ENCODE measurements at places on chromosomes 1 and 21.

DNA sequence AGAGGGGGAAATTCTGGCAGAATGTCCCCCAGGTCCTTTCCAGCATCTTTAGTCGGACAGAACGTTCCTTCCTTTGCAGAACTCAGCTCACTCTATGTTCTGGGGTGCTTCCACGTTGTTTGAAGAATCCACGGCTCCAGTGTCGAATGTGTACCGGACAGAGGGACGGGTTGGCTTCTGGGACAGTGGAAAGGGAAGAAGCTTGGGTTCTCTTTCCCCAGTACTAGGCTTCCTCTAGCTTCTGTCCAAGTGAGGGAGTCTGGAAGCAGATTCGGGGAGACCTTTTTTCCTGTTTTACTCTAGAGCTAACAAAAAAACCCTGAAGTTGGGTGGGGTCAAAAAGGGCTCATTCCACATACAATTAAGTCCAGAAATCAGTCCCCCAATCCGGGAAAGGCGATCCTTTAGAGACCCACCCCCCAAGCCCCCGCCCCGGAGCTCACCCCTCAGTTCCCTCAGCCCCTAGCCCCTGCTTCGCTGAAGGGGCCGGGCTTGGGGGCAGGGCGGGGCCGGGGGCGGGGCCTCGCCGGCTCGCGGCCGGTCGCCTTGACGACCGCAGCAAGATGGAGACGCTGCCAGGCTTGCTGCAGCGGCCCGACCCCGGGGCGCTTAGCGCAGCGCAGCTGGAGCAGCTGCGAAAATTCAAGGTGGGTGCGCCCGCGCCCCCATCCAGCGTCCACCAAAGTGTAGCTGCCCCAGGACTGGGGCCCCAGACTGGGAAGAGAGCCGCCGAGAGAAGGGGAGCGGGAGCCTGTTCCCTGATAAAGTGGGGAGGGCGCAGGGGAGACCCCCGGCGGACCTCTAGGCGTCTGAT, at the start of gene RIIAD1:
TSS of gene RIIAD1 (plus strand) at position 549 of the 814 bp plus-strand sequence. CDS start at position 564, 15 bp downstream.
- peak; percentile 42 for DNase-seq

GRCh38 chr1:32946413-32946812, 18.2 kb downstream of the RNF19B start:
- no peak for DNase-seq

- no peak for DNase-seq
Measured at GRCh38 chr1:115976921-115977498, 697 bp downstream of the SLC22A15 start.

- peak; percentile 49 for DNase-seq
Measured at GRCh38 chr1:231421546-231421970, 529 bp downstream of the EGLN1 start.

- DNase-seq, result peak; percentile 12
Measured at GRCh38 chr1:239811211-239811885, 280.3 kb upstream of the FMN2 start.

GRCh38 chr1:64203420-64203819, at the start of gene UBE2U:
TSS of gene UBE2U (plus strand) at chr1:64203623. CDS start at chr1:64204051, 428 bp downstream.
- DNase-seq, result no peak

GRCh38 chr1:11594222-11594621, 60.0 kb downstream of the FBXO2 start:
- DNase-seq, result no peak

DNA sequence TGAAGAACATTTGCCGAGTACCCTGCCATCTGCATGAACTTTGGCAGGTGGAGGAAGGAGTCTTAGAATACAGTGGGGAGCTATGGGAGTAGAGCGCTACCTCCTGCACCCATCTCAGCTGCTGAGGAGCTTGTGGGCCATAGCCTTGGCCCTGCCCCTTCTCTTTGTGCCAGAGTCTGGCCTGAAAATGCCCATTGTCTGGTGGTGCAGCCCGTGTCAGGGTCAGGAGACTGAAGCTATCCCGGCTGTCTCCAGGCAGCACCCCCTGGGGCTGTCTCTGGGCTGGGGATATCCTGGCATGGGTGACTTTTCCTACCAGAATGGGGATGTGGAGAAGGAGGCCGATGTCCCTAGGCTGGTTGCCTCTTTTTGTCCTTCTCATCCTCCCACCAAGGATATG, 7.3 kb downstream of the IPO13 start:
- no peak for DNase-seq

DNA sequence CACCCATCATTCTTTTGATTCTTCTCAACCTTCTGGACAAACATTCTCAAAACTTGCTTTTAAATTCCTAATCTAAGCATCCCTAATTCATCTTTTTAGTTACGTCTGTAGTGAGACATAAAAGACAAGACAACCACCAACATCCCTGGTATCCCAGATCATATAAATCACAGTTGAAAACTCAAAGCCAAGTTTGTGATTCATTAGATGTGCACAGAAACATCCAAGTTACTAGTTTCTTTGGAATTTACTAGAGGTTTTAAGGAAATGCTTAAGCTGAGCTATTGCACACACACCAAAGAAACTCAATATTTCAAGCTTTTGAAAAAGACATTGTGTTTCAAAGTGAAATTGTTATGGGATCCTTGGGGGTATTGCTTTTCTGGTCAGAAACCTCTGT, 47.6 kb downstream of the ATP6V1G3 start:
- no peak for DNase-seq

GRCh38 chr1:42680921-42681683, 1.1 kb upstream of the YBX1 start:
- DNase-seq, result peak; percentile 25

GRCh38 chr21:38413958-38414548, 84.2 kb downstream of the ERG start:
- no peak for DNase-seq

DNA sequence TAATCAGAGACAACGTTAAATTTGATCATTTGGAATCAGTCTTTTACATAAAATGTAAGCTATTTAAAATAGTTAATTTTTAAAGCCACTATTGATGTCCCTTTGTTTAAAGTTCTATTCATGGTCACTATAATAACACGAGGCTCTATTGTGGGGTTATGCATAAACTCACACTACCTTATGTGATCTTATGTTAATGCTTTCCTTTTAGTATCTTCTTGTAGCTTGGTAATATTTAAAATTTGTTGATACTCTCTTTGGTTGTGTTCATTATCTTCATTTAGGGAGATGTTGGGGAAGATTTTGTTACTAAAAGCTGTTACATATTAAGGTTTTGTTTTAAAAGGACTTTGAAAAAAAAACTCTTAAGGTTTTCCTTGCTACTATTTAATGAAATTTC, 1.2 kb downstream of the B3GALT2 start:
- DNase-seq, result no peak

All from activated naive CD4-positive, alpha-beta T cell treated with Interleukin-2 at 50 U/mL for 16 hours (primary cell).